ENCODE measurements at places on chromosomes 5 and 9. TPM values are rescaled to one million over a fixed set of nuclear protein-coding genes. Genes with fewer than 3 reads are reported as not detected.

DNA sequence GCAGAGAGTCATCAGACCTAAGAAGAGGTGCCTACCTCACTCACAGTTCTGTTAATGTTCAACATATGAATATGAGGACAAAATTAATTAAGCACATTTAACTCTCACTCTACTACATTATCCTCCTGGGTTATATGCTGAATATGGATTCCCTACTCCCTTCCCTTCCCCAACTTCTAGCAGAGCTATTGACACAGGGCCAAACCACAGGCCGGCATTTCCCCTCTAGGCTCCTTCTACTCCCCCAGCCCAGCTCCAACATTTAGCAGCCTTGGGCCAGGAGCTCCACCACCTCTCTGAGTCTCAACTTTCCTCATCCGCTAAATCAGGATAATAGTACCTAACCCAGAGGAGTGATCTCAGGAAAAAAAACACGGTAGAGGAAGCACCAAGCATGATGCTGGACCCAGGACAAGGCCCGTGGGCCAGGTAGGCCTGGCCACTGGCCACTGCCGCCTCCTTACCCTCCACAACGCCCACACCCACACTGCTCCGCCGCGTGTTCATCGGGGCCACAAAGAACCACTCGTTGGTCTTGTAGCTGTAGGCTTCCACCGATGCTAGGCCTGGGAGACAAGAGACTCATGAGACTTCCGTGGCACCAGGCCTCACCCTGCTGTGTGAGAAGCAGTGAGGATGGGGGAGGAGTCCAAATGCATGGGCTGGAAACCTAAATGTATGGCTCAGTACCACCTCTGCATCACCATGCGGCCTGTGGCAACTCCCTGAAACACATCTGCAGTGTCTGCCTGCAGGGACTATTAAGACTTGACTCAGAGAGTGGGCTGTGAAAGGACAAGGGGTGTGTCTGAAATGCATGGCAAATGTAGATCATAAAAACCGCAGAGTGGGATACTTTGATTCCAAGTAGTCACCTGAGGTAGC lies 98.8 kb downstream of the KLHL3 start:
- ATAC-seq: no peak

DNA sequence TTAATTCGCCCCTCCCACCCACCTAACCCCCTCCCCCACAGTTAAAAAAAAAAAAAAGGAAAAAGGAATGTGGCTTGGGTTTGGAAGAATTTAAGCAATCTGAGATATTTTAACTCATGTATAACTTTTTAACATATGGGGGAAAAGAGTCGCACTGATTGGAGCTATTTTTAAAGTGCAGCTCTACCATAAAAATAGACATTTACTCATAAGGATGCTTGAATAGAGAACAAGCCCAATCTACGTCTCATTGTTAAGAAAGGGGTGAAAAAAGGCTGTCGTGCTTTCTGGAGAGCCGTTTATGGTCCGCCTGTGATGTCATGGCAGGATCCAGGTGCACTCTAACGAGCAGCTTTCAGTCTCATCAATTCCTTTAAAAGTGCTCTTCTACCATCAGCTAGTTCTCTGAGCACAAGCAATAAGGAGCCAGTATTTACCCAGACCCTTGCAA lies 142.4 kb downstream of the ELAVL2 start:
- no peak for ATAC-seq

- no peak for ATAC-seq
Observed at GRCh38 chr5:116668390-116668789, 93.8 kb upstream of the SEMA6A start.

- no peak for ATAC-seq
Observed at GRCh38 chr9:91560301-91560700, 136.7 kb upstream of the NFIL3 start.

DNA sequence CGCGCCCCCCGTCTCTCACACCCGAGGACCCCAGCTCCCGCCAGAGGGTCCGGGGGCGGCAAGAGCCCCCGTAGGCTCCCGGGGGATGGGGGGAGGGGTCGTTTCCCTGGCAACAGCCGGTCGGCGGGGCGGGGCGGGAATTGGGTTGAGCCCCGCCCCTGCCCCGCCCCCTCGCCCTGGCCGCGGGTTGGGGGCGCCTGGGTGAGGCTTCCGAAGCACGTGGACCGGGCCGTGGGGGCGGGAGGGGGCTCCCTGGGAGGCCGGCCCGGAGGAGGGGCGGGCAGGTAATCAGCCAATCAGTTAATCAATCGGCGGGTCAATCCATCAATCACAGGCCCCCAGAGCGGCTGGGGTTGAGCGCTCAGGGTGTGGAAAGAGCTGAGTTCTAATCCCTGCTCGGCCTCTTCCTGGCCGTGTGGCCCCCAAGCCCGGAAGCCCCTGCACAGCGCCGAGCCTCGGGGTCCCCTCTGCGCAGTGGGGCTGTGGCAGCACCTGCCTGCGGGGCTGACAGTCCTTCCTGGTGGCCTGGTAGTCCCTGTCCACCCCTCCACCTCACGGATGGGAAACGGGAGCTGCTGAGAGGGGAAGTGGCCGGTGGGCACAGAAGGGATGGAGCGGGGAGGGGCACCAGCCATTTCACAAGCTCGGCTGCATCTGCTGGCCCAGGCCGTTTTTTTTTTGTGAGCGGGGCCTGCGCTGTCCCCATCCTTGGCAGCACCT lies 174.2 kb upstream of the IER5L start:
- peak; percentile 58 for ATAC-seq

DNA sequence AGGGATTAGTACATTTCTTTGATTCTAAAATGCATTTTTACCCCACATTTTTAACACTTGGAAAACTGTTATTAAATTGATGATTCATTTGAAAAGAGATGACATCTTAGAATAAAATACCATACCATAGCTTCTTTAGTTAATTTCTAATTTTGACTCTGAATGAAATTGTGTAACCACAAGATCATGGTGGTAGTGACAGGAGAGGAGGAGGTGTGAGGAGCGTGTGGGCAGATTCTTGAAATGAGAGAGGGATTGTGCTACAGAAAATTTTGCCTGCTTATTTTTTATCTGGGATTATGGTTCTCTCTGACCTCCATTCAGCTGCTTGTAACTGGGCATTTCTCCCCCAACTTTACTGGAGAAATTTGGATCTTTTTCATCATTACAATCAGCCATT lies 173.3 kb upstream of the CLINT1 start:
- no peak for ATAC-seq

- peak; percentile 59 for ATAC-seq
Observed at GRCh38 chr5:96408210-96408777, 24.8 kb downstream of the PCSK1 start.

- ATAC-seq: no peak
Observed at GRCh38 chr9:129432297-129433154, 188.4 kb downstream of the C9orf50 start.

- ATAC-seq: no peak
Observed at GRCh38 chr5:71621268-71621667, 34.1 kb downstream of the MCCC2 start.

- no peak for ATAC-seq
Observed at GRCh38 chr5:19751326-19751725, 236.7 kb downstream of the CDH18 start.

DNA sequence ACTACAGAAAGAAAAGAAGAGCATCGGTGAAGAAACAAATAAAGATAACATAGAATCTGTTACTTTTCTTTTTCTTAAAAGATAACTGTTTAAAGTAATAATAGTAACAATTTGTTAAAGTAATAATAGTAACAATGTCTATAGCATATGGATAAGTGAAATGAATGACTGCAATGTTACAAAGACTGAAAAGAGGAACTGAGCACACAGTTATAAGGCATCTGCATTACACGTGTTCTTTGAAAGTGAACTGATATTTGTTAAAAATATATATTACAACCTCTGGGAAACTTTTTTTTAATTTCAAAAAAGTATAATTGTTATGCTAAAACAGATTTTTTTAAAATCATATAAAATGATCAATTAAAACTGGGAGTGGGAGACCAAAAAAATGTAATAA lies 88.4 kb upstream of the FST start:
- no peak for ATAC-seq

DNA sequence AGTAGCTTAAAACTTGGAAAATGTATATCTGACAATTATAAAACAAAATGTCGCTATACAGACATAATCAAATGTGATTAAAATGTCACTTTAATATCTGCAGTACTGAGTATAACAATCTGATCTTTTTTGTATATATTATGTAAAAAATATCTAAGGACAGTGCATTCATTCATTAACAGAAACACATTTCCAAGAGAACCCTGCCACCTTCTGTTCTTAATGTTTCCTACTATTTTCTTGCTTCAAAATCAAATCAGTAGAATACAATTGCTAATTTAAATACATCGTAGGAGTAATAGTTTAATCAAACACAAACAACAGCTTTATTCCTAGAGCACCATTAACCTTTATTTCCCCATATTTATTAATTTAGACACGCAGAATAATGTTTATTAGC lies 142.6 kb upstream of the ST8SIA4 start:
- ATAC-seq: no peak

- no peak for ATAC-seq
Observed at GRCh38 chr5:63201738-63202137, 623.1 kb downstream of the LRRC70 start.

DNA sequence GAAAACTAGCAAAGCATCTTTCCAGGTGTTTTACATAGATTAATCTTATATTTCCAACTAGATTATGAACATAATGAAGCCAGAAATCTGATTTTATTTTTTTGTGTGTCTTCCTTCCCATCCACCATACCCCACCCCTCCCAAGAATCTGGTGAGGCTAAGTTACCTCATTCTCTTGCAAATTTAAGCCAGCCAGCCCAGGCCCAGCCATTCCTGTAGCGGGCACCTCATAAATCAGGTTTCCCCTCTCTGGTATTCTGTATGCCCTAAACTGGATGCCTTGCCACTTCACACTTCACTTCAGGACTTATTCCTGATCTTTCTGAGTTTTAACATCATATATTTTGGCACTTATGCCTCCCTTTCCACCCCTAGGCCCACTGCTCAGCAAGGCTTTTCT lies 21.8 kb downstream of the C9 start:
- ATAC-seq: no peak

DNA sequence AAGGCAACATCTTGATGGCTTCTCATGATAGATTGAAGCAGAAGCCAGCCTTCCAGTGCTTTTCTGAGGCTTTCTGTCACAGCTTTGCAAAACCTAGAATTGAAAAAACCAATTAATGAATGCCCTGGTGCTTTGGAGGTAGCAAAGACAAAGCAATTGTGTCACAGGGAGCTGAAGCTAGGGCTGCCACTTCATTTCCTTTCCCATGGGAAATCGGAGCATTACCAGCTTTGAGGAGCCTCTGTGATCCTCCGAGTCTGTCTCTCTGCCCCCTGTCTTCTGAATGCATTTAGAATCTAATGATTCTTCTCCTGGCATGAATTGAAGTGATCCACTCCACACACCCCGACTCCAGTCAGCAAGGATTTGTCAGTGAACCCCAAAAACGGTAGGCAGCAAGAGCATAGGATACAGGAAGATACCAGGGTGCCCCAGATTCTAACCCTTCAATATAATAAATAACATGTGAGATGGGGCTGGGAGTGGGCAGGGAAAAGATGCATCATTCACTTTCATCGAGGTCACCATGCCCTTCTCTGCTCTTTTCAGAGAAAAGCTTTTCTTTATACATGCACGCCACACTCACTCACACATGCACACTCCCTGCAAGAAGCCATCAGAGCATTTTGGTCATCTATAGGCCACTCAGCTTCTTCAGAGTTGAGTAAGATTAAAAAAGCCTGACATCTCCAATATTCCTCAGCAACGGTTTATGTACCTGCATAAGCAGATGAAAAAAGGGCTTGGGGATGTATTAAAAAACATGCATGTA lies 247.7 kb upstream of the ZNF462 start:
- peak; percentile 69 for ATAC-seq

DNA sequence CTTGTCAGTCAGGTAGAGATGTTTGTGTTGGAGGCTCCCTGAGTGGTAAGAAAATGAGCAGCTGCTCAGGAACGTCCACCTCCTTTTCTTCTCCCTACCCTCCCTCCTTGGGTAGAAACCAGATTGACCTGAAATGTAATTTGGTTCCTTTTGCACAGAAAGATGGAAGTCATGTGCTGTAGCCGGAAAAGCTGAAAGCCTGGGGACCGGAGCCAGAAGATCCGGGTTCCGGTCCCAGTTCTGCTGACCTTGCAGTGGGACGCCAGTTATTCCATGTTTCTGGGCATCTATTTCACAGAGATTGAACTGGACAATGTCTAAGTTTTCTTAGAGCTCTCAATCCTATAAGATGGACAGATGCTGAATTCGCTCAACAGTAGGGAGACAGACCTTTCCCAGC lies 40.1 kb downstream of the SLC36A1 start:
- no peak for ATAC-seq

DNA sequence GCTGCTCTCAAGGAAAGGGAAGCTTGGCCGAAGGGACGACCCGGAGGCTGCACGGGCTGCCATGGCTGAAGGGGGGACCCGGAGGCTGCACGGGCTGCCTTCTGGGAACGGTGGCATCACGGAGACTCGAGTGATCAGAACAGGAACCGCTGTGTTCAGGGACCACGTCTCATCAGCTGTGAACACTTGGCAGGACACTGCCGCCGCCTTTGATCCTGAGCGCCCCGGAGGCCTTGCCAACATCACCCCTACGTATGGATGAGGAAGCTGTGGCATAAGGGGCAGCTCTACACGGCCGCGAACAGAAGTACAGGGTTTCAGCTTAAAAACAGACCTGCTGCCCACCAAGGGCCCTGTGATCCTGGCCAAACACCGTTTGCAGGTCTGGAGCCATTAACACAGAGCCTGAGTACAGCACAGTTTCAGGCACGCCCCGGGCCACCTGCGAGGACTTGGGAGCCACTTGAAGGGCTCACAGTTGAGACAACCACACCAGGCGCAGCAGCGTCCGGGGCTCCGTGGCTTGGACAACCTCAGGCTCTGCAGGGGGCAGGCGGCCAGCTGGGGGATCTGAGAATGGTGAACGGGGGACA lies 23.9 kb upstream of the TERT start:
- ATAC-seq: no peak

DNA sequence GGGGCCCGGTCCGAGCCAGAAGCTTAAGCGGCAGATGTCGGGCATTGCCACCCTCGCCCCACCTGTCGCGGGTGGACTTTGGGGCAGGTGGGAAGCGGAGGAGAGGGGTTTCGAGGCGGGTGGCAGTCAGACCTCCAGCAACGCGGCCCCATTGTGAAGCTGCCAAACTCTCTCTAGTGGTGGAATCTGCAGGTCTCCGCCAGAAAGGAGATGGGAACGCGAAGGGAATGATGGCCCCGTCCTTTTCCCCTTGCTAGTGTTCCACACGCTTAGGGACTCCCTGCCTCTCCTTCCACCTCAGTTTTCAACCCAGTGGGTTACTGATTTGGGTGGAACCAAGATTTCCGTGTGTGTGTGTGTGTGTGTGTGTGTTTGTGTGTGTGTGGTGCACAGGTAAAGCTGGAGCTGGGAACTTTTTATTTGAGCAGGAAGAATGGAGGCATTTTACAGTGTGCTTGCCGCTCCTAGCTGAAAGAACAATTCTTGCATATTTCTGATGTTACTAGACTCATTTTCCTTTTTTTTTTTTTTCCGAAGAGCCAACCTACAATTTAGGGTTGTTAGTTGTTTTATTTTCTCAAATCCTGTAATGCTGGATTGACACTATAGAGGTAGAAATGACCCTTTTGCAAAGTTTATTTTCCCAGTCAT lies 1.3 kb downstream of the MACIR start:
- ATAC-seq: peak; percentile 2

SLC34A1 gene
- total RNA-seq: 0.22 TPM

PCDHGB7 gene
- total RNA-seq: 9.2 TPM

IRX4 gene
- total RNA-seq: 0.09 TPM

ERBIN gene
- 29.6 TPM for total RNA-seq

CCDC180 gene
- 7.4 TPM for total RNA-seq

SMIM33 gene
- 0.17 TPM for total RNA-seq

SLIT3 gene
- total RNA-seq: 59.3 TPM

NUP155 gene
- 22.7 TPM for total RNA-seq

DDX4 gene
- total RNA-seq: 0.55 TPM

FGF1 gene
- 14.9 TPM for total RNA-seq

TMEM38B gene
- total RNA-seq: 3.7 TPM

IFNA13 gene
- not detected for total RNA-seq
